Ammon's horn (tissue), 1 donor: ENCODE measurements at places on chromosomes 11 and 22.

- no peak for DNase-seq
These were observed 568 bp downstream of the SCUBE1 start for GRCh38 chr22:43342347-43343261.

DNA sequence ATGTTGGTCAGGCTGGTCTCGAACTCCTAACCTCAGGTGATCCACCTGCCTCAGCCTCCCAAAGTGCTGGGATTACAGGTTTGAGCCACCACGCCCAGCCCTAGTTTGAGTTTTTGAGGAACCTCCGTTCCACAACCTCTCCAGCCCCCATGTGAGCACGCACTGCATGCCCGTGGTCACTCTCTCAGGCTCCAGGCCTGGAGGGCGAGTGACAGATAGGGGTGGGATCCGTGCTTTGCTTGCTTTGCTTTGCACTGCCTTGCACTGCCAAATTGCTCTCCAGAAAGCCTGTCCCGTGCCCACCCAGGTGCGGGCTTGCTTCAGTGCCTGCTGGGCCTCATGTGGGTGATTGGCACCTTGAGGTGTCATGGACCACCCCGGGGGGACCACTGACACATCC lies 29.9 kb downstream of the FGF4 start:
- no peak for DNase-seq

DNA sequence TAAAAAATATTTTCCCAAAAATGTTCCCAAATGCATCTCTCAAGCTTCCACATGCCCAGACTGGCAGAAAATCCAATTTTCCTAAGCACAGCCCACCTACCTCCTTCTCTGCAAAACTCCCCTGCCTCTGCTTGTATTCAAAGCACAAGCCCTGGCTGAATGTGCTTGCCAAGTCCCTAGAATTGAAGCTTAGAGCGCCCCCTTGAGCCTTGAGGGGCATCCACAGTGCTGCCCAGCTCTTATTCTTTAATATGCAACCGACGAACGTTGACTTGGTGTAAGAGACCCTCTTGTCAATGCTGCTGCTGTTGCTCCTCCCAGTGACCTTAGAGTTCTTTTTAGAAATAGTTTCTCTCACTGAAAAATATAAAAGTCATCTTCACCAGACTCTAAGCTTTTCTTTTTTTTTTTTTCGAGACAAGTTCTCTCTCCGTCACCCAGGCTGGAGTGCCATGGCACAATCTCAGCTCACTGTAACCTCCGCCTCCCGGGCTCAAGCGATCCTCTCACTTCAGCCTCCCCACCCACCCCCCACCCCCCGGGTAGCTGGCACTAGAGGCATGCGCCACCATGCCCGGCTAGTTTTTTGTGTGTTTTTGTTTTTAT lies 63.5 kb upstream of the CAPRIN1 start:
- peak; percentile 85 for DNase-seq

DNA sequence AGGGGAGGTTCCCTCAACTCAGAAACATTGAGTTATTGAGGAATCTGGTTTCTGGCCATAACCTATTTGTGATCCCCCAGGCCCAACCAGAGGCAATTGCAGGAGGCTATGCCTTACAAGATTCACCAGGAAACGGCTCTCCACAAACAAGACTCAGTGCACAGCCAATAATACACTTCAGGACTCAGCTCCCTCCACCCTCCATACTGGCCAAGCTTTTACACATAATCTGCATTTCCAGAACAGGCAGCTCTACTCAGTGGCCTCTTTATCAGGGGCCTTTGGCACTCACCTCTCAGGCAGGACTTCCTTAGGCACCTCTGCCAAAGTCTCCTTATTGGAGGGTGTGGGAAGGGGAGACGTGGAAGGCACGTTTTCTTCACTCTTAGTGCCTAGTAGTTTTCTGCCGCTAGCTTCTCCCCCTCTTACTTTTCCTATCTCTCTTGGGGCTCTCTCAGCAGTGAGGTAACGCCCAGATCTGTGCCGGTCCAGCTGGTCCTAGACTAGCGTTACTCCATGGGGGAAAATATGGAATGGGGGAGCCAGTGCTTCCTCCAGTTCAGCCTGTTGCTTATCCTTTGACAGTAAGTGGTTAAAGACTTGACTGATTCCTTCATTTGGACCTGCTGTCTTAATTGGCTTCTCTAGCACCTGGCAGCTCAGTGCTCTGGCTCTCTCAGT lies 62.8 kb upstream of the ANO3 start:
- no peak for DNase-seq

DNA sequence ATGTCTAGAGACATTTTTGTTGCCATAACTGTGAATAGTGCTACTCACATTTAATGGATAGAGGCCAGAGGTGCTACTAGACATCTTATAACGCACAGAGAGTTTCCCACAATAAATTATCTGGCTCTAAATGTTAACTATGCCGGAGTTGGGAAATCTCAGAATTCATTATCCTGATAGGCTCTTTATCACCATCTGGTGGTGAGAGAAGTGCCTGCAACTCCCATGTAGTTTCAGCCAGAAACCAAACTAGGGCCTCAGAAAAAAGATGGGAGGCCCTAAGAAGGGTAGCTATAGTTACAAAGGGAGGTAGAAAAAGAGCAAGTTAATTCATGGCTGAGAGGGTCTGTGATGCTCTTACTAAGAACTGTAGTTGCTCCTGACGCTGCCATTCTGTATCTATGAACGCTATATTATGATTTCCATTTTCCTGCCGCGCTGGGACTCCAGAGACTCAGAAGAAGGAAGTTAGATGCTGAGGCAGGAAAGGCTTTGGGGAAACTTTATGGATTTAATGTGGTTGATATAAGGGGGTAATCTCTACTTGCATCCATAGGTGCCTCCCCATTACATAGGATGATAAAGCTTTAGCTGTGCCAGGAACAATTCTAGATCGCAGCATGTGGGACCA lies 22.9 kb upstream of the MRPL17 start:
- DNase-seq, result peak; percentile 50

GRCh38 chr11:60941371-60942119 lies 10.4 kb downstream of the SLC15A3 start:
- no peak for DNase-seq

DNA sequence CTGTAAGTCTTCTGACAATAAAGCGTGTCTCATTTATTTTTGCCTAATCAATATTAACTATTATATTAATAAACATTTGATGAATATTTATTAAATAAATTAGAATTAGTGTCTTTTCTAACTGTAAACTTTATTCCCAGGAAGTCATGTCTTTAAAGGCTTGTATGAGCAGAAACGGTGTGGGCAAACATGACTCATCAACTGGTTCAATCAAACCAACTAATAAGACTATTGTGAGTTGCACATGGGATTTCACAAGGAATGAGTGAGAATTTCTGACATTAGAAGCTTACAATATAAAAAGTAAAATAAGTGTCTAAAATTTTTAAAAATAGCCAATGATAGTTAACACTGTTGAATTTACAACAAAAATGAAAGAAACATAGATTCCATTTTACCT lies 259.2 kb upstream of the CTSC start:
- no peak for DNase-seq

GRCh38 chr11:2085251-2086066 lies 53.7 kb downstream of the IGF2 start:
- no peak for DNase-seq

DNA sequence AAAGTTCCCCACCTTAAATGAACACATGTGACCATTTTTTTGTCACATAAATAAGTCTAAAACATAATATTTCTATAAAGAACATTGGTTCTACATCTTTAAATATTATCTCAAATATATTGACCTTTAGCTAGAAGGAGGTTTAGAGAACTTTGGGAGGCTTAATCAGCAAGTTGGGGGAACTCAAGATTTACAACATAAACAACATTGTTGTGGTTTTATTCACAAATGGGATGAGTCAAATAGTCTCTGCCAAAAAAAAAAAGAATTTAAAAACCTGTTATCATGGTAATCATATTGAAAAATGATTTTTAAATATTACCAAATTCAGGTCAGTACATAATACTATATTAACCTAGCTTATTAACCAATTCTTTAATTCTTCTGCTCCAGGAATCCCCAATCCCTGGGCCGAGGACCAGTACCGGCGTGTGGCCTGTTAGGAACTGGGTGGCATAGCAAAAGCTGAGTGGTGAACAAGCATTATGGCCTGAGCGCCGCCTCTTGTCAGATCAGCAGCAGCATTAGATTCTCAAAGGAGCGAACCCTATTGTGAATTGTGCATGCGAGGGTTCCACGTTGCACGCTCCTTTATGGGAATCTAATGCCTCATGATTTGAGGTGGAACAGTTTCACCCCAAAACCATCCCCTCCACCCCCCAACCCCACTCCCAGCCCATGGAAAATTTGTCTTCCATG lies 98.2 kb downstream of the RDX start:
- DNase-seq, result no peak

- peak; percentile 43 for DNase-seq
These were observed 60.4 kb downstream of the SFI1 start for GRCh38 chr22:31556627-31557203.

DNA sequence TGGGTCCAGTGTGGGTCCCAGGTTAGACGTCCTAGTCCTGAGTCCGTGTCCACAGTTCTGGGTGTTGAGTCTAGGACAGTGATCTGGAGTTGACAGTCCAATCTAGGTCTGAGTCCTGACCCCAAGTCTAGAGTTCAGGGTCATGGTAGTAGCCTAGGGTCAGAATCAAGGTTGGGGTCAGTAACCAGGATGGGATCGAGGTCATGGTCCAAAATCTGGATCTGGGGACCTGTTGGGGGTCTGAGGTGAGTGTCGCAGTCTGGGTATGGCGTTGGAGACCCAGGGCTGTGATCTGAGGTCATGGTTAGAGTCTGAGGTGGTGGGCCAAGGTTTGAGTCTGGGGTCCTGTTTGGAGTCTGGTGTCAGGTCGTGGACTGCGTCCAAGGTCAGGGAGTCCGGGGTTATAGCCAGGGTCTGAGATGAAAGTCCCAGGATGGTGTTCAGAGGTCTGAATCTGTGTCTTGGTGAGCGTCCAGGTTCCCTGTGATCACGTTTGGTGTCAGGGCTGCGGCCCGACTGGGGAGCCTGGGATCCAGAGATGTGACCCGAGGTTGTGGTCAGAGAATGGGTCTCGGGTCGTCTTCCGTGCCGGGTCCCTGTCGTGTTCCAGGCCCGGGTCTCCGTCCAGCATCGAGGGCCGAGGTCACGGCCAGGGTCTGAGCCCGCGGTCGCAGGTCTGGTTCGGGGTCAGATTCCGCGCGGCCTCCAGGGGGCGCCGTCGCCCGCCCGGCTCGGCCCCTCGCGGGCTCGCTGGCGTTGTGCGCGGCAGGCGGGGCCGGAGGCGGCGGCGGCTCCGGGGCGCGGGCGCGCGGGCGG lies 432 bp upstream of the GRK2 start:
- no peak for DNase-seq

GRCh38 chr11:126669416-126669815 lies 313.9 kb downstream of the ST3GAL4 start:
- DNase-seq, result peak; percentile 68

DNA sequence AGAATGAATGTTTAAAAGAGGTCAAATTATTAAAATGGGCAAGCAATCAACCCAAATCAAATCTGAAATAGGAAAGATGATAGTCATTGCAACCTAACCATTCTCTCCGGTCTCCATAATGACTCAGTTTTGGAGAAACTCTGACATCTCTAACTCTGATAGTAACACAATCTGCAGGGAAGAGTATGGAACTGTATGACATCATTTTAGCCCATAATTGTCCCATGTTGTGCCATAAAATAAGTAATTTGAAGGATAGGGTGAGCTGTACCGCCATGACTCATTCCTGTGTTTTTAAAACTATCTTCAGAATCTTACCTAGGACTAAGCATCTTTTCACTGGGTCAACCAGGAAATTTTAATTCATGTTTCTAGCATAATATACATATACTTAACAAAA lies 350.8 kb downstream of the DLG2 start:
- DNase-seq, result no peak

DNA sequence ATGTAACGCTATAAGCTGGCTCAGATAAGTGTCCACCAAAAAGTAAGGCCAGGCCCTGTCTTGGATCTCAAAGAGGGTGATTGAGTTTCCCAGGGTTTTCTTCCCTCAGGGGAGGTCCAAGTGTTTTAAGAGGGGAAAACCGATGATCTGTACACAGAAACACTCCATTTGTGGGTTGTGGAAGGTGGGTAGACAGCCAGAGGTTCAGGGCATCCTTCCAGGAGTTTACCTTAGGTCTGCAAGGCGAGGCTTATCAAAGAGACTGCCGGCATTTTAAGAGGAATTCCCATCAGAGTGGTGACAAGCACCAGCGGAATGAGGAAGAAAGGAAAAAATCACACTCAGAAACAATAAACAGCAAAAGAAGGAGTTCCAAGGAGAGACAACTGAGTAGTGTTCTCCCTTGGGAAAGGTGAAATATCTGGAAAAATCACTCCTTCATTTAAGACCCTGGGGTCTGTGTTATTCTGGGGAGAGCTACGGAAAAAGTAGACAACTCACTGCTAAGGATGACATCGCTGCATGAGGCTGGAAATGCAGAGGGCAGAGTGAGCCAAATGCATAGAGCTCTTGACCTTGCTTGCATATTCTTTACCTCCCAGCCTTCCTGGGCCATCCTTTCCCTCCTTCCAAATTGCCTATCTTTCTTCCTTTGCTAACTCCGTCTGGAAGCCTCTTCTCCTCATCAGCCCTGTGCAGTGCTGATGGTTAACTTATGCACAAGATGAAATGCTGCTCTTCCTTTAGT lies 22.1 kb upstream of the MMP7 start:
- no peak for DNase-seq

DNA sequence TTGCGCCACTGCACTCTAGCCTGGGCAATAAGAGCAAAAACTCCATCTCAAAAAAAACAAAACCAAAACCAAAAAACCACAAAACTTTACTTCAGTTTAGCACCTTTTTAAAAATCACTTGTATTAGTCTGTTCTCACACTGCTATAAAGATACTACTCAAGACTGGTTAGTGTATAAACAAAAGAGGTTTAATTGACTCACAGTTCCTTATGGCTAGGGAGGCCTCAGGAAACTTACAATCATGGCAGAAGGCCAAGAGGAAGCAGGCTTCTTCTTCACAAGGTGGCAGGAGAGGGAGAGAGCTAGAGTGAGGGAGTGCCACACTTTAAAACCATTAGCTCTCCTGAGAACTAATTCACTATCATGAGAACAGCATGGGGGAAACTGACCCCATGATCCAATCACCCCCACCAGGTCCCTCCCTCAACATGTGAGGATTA lies 261.3 kb downstream of the TMEM135 start:
- no peak for DNase-seq

- no peak for DNase-seq
These were observed 28.5 kb downstream of the MAML2 start for GRCh38 chr11:96314326-96315020.

DNA sequence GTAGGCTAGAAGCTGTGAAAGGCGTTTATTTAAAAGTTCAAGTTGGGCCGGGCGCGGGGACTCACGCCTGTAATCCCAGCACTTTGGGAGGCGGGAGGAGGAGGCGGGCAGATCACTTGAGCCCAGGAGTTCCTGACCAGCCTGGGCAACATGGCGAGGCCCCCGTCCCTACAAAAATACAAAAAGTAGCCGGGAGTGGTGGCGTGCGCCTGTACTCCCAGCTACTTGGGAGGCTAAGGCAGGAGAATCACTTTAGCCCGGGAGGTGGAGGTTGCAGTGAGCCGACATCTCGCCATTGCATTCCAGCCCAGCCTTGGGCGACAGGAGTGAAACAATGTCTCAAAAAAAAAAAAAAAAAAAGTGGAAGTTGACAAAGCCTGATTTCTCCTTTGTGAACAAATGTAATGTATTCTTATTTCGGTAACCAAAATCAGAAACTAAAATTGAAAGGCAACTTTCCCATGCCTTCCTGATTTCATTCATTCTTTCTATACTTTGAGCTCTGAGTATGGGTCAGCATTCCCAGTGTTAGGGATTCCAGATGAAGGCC lies 825 bp downstream of the PTPMT1 start:
- no peak for DNase-seq
